Stimulated activated naive CD4-positive, alpha-beta T cell (primary cell): ENCODE measurements at places on chromosomes 2 and 18.
A peak's percentile ranks its signal among the peaks of the same experiment; 100 is the strongest.

DNA sequence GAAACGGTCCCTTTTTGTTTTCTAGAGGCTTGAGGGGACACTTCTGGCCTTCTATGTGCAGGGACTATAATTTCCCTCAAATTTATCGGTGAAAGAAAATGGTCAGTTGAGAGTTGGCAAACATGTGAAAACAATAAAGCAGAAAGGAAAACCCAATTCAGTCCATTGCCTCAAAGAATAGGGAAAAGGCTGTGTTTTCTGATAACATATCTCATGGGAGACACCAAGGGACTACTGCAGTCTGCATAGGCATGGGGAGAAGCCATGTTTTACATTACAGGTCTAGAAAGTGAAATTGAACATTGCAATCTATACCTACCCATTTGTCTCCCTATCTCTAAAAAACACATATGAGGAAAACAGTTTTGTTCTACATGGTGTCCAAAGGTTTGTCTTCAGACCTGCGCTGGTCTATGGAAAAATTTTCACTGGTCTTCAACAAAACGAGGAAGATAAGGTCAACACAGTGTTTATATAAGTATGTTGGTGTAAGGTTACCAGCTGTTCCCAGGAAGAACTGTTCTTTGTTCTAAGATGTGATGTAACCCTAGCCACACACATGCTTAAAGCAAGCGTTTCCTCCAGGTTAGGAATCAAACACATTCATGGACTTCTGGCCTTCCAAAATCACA lies 179.7 kb downstream of the MREG start:
- no peak for DNase-seq

GRCh38 chr2:43194121-43194869 lies 32.1 kb downstream of the ZFP36L2 start:
- DNase-seq = no peak

- DNase-seq = no peak
These were observed 1073.9 kb upstream of the CRIM1 start for GRCh38 chr2:35281702-35282101.

GRCh38 chr2:224966613-224967012 lies 75.7 kb downstream of the DOCK10 start:
- no peak for DNase-seq

DNA sequence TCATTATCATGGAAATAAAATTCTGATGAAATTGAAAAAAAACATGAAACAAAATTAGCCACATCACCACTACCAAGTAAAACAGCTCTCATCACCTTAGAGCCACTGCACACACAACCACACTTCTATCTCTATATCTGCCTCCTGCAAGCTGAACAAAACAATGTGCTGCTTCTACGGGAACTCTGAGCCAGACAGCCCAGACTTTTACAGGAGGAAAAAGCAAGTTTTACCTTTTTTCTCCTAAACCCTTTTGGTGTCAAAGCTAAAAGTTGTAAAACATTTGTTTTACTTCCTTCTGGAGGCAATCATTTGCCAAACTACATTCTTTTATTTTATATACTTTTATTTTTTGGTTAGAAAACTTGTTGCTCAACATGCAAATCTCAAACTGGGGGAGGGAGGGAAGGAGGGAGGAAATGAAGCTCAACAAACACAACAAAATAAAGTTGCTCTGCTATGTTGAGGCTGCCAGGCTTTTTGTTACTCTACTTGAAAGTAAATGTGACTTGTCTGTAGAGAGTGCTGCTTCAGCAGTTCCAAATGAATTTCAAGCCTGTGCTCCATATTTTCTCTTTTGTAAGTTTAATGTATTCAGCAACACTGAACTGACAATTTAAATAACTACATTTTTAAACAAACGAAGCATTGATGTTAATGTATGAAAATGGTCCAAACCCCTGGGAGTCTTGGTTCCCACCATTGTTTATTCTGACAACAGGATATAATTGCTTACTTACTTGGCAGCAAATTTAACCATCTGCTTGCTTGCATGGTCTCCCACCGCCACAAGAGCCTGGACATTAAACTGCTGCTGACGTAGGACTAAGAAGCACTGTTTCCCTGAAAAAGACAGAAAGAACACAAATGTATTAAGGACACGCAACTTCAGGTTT lies 24.5 kb downstream of the DARS1 start:
- DNase-seq = peak; percentile 40

DNA sequence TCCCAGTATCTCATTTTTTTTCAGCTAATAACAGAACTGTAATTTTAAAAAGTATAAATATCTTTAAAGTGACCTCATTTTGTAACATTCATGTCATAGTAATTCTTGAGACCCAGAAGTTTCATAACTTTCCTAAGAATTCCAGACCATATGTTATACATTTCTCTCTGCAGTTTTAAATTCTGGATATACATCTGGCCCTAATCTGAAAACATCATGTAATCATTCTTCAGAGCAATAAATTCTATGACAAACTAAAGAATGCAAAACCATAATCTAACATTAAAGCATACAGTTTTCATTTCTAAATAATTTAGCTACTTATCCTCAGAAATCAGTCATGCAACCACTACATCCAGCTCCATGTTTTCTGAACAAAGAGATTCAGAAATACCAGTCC lies 198.3 kb upstream of the SLC35G4 start:
- no peak for DNase-seq

GRCh38 chr2:231059756-231060155 lies 3.1 kb downstream of the PSMD1 start:
- DNase-seq = no peak

DNA sequence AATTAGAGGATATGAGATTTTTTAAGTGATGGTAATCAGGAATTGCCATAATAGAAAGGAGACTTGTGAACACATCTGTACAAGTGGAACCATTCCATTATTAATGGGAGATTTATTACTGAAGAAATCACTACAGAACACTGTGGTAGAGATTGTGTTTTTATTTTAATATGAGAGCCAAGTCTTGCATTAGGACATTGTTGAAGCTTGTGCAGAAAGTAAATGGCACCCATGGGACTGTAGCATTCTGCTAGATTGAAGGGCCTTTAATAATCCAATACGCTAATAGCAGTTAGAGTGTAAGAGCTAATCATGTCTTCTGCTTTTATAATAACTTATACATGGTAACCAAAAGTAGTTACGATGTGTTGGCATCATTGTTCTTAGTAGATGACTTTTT lies 83.6 kb downstream of the VRK2 start:
- no peak for DNase-seq
